ENCODE measurements at places on chromosomes 3 and 15.

DNA sequence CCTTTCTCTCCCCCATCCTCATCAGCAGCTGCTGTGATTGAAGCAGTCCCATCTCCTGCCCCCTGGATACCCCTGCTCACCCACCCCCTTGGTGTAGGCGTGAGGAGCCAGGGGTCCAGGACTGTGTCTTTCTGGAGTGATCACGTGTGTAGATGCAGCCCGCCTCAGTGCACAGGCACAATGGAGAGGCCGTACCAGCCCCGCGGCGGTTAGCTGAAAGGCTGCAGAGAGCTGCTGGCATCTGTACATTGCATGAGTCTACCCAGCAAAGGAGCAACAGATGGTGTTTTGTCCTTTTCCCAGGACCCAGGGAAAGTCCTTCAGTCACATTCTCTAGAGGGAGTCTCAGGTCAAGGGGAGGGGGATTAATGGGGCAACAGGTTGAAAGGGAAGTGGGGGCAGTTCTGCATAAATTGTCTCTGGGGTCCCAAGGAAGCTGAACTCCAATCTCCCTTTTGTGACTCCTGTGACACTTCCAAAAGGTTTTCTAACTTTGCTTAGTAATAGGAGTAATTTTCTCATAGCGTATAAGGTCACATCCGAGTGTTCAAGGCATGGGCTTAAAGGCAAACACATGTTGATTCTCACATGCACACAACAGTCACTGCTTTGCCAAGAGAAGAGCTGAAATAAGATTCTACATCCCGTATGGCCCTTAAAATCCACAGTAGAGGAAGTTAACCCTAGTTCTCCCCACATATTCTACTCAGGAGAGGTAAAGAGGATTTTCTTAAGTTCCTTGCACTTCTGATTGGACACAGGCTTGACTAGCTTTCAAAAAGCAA is 7.1 kb downstream of the CSPG5 start:
- DNase-seq: no peak

DNA sequence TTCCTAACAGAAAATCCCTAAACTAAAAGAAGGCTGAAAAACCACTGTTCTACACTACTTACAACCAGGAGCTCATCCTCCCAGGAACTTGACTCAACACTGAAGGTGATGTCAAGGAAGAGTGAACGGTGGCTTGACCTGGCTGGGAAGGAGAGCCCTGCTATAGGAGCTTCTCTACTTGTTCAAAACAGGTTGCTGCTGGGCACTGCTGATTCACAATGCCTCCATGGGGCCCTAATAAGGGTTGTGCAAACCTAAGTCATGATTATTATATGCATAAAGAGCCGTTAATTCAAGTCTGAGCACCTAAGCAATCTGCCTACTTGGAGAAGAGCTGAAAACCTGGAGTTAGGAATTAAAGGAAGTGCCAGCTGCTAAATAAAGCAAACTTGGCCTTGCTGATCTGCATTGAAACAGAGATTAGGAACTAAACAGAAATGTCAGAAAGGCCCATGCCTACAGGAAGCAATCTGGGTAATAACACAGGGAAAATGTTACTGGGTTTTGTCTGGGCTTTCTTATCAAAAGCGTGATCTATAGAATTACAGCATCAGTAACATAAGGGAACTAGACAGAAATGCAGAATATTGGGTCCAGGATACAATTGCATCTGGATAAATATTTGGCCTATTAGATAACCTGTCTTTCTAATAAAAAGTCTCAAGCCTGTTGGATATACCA is 243.2 kb downstream of the NEK10 start:
- DNase-seq: no peak

DNA sequence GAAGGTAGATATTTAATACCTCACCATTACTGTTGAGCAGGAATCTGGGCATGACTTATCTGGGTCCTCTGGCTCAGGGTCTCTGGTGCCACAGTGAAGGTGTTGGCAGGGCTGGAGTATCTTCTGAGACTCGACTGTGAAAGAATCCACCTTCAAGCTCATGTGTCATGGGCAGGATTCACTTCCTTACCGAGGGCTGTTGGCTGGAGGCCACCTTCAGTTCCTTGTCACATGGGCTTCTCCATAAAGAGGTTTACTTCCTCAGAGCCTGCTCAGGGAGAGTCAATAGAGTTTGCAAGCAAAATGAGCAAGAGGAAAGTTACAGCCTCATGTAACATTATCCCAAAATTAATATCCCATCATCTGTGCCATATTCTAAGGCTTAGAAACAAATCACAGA is 459.5 kb downstream of the NR2F2 start:
- DNase-seq: no peak

- no peak for DNase-seq
Measured at GRCh38 chr3:13245615-13245978, 172.4 kb upstream of the IQSEC1 start.

- DNase-seq: no peak
Measured at GRCh38 chr3:43902415-43902814, 211.7 kb downstream of the ABHD5 start.

- no peak for DNase-seq
Measured at GRCh38 chr3:127808197-127808596, 14.1 kb downstream of the MGLL start.

GRCh38 chr3:97901313-97902248 is 70.7 kb downstream of the RIOX2 start:
- DNase-seq: no peak

DNA sequence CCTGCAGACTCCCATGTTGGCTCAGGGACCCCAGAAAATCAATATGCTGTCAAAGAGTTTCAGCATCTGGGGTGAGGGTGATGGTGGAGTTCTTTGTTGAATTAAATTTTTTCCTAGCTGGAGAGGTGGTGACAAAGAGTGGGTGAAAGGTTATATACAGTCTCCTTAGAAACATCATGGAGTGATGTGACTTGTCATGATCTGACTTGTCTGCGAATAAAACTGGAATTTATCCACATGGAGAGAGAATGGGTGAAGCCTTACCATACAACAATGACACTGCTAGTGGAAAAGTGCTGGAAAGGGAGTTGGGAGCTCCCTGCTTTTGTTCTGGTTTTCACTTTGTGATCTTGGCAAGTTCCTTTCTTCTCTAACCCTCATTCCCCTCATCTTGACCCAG is 75.0 kb downstream of the ARNT2 start:
- DNase-seq: no peak

- no peak for DNase-seq
Measured at GRCh38 chr3:145807990-145808389, 353.0 kb downstream of the PLOD2 start.

DNA sequence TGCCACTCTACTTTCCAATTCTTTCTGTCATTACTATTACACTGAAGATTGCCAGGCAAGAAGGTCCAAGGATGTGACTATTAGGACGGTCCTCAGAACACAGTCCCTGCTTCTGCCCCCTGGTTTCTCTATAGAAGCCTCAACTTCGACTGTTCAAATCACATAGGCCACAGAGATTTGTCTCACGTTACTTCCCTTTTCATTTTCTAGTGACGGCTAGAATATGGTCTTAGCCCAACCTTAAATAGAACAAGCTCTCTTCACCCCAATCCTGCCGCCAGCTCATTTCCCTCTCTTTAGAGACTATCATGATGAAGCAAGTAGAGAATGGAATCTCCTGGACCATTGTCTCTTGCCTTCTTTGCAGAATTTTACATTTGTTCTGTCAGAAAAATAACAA is 84.9 kb downstream of the TIGIT start:
- DNase-seq: no peak

- no peak for DNase-seq
Measured at GRCh38 chr3:45943207-45943846, at the start of gene CXCR6. Gene CXCR6, plus strand, starts transcription at chr3:45943464. Its CDS starts 3,018 bp downstream, at chr3:45946482.

GRCh38 chr3:179020112-179020511 is 51.5 kb downstream of the ZMAT3 start:
- no peak for DNase-seq

DNA sequence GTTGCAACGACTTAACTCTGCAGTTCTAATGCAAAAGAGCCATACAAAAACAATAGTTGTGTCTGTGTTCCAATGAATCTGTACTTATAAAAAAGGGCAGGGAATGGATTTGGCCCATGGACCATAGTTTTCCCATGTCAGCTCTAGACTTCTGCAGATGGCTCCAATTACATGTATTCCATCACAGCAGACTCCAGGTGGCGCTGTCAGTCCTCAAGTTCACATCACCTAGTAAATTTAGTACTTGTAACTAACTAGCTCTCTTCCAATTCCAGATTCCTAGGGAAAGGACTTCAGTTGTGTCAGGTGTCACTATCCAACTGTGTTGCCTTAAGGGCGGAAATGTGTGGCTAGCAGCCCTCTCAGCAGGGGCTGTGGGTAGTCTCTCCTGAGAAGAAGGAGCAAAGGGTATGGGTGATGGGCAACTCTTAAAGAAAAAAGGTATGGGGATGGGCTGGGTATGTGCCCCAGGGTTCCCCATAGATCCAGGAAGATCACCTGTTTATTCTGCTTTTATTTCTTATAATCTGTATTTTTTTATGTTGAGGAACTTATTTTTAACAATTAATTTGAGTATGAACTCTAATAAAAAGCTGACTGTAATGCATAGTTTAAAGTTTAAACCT is 36.2 kb downstream of the BBS4 start:
- DNase-seq: no peak

DNA sequence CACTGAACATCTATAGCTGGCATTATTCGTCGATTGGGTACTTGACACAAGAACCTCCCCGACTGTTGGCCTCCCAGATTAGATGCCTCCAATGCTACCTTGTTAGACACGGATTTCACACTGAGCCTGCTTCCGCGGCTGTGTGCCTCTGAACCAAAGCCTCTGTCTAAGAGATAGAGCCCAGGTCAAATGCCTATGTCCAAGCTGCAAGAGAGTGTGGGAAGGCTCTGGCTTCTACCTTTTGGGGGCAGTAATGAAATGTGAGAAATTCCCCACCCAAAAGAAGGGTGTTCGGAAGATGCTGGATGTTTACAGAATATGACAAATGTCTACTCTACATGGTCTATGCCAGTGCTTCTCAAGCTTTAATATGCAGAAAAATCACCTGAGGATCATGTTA is 2.0 kb upstream of the RPUSD2 start:
- DNase-seq: no peak

DNA sequence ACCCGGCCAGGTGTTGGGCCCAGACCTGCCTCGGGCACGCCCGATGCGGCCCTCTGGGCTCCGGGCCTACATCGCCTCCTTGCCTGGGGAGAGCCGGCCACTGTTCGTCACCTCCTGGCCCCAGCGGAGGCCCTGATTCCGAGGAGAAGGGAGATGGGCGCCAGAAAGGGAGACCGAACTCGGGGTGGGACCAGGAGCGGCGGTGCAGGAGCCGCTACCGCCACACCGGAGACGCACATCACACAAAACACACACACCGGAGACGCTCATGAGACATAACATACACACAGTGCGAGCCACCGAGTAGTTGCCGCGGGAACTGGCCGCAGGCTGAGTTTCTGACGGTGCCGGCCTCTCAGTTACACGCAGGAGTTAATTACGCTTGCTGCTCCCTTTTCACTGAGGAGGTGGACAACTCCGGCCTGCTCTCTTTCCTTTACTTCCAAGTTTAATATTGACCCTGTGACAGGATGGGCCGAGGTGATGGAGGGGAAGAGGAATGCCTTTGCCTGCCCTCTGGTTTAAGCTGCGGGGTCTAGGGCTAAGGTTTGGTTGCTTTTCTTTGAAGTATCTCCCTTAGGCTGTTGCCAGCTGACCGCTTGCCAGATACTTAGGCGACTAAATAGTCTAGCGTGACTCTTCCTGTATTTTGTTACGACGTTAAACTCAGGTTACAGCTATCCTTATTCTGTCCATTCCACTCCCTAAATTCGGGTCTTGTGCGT is 570 bp downstream of the PCNP start:
- peak; percentile 39 for DNase-seq

GRCh38 chr3:192022412-192022811 is 561.4 kb downstream of the PYDC2 start:
- no peak for DNase-seq

DNA sequence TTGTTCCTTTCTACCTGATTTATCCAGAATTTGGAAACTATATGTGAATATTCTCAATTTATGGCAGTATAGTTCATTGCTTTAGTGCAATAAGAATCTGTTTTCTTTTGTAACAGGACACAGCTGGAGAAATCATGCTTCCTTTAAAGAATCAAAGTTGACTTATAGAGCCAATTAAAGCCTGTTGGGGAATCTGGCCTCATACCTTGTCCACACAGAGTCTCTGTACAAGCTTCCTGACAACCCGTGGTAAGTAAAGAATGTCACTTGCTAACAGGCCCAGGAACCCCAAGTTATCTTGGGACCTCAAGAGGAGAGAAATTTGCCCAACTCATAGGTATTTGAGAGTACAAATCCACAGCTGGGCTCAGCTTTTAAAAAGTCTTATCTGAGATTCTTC is 10.2 kb downstream of the ZNF445 start:
- DNase-seq: no peak

GRCh38 chr15:95857124-95857757 is 473.3 kb upstream of the NR2F2 start:
- DNase-seq: no peak

GRCh38 chr3:90062016-90062415 is 954.6 kb downstream of the EPHA3 start:
- DNase-seq: no peak

DNA sequence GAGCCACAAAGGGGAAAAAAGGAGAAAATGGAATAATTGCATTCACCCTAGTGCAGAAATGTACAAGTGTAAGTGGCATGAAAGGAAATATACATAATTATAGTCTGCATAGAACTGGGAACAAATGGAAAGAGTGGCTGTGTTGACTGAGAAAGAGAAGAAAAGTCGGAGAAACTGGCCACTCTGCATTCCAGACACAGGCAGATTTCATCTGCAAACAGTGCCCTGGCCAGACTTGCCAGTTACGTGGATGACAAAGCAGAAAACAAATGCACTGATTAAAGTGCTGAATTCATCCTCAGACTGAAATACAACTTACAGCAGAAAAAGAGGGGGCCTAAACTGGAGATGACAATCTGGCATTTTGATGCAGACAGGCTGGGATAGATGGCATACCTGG is 129.8 kb downstream of the FGF12 start:
- peak; percentile 60 for DNase-seq

- no peak for DNase-seq
Measured at GRCh38 chr15:74320352-74321247, 46.8 kb downstream of the CYP11A1 start.

GRCh38 chr3:155702745-155703591 is 41.9 kb downstream of the PLCH1 start:
- no peak for DNase-seq

DNA sequence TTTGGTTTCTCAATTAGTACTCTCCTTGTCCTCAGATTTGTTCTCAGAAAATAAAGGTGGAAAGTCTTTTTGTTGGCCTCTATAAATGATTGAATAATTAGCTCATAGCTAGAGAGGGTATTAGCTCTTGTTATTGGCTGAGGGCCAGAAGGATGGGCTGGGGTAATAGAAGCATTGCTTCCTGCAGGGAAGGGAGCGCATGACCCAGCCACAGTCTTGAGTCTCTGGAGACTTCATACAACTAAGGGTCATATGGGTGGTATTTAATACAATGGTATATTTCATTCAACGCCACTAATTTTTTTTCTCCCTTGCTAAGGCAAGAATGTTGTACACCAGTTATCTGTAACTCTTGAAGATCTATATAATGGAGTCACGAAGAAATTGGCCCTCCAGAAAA is 8.4 kb downstream of the DNAJA4 start:
- no peak for DNase-seq

GRCh38 chr3:192831111-192831644 is 86.5 kb downstream of the MB21D2 start:
- no peak for DNase-seq

All from urinary bladder (tissue), 4 donors.